ENCODE measurements at places on chromosomes 3 and 15. TPM values are rescaled to one million over a fixed set of nuclear protein-coding genes. Genes with fewer than 3 reads are reported as not detected.

DNA sequence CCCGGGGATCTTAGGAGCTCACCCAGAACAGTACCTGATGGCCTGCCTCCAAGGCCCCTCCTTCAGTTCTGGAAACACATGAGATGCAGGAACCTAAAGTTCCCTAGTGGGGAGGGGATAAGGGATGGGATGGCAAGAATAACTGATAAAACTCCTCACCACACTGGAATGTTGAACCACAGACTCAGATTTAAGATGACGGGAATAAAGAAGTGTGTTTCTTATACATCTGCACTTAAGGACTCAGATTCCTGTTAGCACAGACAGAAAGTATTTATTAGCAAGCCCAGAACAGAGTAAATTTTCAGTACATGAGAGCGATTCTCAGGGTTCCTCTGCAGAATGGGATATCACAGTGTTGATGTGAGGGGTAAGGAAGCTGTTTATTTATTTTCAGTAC lies 245.2 kb downstream of the TLE3 start:
- H3K27me3 ChIP-seq: no peaks in the 10 kb centered on the region
- DNase-seq: no peak
- no peak overlapping the region for H3K4me3 ChIP-seq
- no peak overlapping the region for H3K27ac ChIP-seq

GRCh38 chr15:97929456-97930229 lies 30.9 kb upstream of the ARRDC4 start:
- H3K4me3 ChIP-seq: no peak overlapping the region
- no peaks in the 10 kb centered on the region for H3K36me3 ChIP-seq
- H3K27ac ChIP-seq: no peak overlapping the region
- H3K27me3 ChIP-seq: peaks cover 3% of the 10 kb centered on the region
- no peaks in the 10 kb centered on the region for H3K4me1 ChIP-seq

DNA sequence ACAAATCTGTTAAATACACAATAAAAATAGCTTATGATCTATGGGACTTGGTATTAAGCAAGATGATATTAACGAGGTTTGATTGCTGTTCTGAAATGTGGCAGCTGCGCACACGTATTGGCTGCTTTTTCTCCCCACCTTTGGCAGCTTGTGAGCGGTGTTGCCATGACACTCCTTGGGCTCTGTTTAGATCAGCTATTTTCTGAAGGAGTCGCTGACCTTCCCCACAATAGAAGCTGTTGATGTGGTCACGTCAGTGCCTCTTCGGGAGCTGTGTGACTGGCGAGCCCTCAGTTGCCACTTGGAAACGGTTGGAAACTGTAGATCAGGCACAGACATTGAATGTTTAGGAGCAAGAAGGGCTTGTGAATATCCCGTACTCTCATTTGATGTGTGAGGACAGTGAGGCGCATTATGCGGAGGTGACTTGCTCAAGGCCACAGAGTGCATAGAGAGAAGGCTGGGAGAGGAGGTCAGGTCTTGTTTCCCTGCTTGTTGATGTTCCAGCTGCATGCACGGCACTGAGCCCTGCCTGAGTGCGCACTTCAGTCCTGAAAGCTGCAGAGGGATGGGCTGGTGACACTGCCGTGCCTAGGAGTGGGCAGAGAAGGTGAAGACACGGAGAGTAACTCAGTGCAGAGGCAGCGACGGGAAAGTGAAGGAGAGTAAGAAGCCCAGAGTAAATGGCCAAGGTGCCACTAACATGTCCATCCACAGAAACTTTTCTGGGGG lies 198.4 kb downstream of the LPP start:
- peaks cover 35% of the 10 kb centered on the region for H3K4me1 ChIP-seq
- H3K27me3 ChIP-seq: no peaks in the 10 kb centered on the region
- H3K36me3 ChIP-seq: no peaks in the 10 kb centered on the region
- peak overlapping the region; percentile 91 for H3K27ac ChIP-seq
- peak; percentile 50 for DNase-seq
- no peak overlapping the region for H3K4me3 ChIP-seq

DNA sequence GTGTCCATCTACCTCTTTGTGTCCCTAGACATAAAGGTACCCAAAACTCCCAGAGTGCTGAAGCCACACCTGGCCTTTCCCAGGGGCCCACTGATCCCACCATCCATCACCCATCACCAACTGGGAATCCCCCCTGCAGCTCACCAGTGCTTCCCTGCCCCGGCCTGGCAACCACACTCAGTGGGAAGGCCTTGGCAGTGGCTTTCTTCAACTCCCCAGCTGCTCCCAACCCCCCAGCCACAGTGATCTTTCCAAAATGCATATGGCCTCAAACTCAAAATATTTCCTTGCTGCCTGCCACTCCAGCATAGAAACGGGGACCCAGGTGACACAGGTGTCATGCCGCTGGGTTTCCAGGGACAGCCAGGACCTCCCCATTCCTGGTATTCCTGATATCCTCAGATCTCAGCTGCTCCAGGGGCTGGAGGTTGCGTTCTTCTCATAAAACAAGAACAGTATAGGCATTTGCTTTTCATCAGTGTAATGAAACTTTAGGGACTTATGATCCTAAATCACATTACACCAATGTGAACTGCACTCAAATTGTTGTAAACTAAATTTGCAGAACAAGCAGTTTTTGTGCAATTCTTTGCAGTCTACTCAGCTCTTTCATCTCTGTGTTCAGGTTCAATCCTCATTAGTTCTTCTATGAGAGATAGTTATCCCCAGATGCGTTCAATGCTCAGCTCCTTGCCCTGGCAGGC lies 1.3 kb downstream of the OCA2 start:
- H3K4me3 ChIP-seq: no peak overlapping the region
- H3K36me3 ChIP-seq: no peaks in the 10 kb centered on the region
- no peak overlapping the region for H3K27ac ChIP-seq
- peaks cover 36% of the 10 kb centered on the region for H3K4me1 ChIP-seq
- peaks cover 67% of the 10 kb centered on the region for H3K27me3 ChIP-seq

The PLD1 gene
- total RNA-seq: 3.9 TPM

DNA sequence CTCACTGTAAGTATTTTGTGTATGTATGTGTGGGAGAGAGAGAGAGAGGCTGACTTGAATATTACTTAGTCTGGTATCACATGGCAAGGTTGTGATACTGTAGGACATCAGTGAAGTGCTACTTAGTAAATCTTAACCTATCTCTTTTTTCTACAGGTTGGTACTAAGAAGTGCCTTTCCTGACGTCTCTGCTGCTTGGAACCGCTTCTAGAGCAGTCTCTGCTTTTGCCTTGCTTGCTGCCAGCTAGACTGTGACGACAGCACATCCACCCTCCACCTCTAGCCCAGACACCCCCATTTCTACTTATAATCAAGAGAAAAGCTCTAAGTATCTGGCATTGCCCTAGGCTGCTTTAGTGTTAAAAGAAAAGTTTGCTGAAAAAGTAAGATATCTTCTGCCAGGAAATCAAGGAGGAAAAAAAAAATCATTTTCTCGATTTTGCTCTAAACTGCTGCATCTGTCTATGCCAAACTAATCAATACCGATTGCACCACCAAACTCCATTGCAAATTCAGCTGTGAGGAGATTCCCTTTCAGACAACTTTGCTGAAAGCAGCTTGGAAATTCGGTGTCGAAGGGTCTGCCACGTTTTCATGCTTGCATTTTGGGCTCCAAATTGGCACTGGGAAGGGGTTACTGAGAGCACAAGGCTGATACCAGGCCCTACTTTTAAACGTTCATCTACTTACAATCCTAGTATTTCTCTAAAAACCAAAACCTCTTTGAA lies 30.7 kb downstream of the MBNL1 start:
- peak overlapping the region; percentile 44 for H3K4me3 ChIP-seq
- peaks cover 49% of the 10 kb centered on the region for H3K4me1 ChIP-seq
- peak overlapping the region; percentile 86 for H3K27ac ChIP-seq
- H3K27me3 ChIP-seq: no peaks in the 10 kb centered on the region

DNA sequence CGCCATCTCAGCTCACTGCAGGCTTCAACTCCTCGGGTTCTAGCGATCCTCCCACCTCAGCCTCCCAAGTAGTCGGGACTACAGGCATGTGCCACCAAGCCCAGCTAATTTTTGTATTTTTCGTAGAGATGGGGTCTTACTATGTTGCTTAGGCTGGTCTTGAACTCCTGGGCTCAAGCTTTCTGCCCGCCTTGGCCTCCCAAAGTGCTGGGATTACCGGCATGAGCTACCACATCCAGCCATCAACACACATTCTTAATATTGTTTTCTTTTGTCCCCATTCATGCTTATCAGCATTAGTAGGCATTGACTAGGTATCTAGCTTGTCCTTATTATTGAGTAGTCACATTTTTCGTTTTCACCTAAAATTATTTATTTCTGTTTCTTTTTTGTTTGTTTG lies 168.3 kb downstream of the GHSR start:
- DNase-seq: no peak
- H3K4me3 ChIP-seq: no peak overlapping the region
- no peaks in the 10 kb centered on the region for H3K27me3 ChIP-seq
- H3K27ac ChIP-seq: peak overlapping the region; percentile 77
- H3K4me1 ChIP-seq: peaks cover 58% of the 10 kb centered on the region

DNA sequence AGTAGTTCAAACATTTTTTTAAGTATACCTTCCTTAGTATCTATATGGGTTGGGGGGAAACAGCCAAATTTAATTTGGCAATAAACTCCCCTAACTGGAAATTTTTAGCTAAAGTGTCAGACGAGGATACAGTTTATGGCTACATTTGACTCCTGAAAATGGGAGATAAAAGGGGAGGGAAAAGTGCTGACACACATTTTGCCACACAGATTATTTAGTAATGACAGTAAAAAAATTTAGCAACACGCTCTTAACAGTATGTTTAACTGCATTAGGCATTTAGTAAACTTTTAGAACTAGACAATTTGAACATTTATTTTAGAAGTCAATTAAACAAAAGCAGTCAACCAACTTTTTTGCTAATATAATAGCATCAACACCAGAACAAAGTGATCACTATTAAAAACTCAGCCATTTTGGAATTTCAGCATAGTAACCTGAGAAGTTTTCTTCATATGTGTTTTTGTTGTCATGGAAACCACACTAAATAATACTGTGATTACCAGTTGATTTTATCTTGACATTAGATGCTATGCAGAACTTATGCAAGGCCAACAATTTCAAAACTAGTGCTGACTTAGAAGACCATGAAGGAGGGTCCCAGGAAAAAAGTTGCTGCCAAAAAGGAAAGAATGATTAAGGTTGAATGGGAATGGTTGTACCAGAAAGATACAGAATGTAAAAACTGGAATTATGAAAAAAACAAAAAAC lies 47.0 kb upstream of the TFG start:
- no peaks in the 10 kb centered on the region for H3K27me3 ChIP-seq
- DNase-seq: no peak
- no peak overlapping the region for H3K4me3 ChIP-seq

DNA sequence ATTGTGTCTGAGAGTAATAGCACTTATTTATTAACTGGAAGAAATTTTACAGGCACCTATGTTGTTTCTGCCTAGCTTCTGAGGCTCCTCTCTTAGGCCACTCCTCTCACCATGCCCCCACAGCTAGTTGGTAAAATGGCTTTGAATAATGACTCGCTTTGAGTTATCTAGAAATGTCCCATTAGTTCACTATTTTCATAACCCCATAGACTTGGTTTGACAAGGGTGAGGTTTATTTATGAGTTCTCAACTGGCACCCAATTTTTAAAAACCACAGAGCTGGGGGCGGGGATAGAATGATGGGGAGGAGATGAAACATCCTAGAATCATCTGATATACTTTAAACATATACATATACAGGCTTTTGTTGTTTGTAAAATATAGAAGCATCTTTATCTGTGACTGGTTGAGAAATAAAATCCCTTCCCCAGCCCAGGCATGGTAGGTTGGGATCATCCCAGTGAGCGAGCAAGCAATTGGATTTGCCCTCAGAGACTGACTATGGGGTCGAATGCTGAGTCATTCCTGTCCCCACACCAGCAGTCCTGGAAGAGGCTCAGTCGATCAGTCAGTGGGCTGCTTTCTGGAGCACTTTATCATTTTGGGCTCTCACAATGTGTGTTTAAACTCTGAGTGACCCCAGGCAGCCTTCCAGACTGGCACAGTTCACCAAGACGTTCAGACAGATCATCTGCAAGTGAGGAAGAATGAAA lies 60.2 kb upstream of the TSEN2 start:
- H3K27me3 ChIP-seq: no peaks in the 10 kb centered on the region
- DNase-seq: no peak
- H3K36me3 ChIP-seq: no peaks in the 10 kb centered on the region
- no peak overlapping the region for H3K4me3 ChIP-seq
- H3K4me1 ChIP-seq: no peaks in the 10 kb centered on the region

Measured in gastrocnemius medialis (tissue), 4 donors.